ENCODE measurements at places on chromosomes 3 and 15.
A peak's percentile ranks its signal among the peaks of the same experiment; 100 is the strongest.

DNA sequence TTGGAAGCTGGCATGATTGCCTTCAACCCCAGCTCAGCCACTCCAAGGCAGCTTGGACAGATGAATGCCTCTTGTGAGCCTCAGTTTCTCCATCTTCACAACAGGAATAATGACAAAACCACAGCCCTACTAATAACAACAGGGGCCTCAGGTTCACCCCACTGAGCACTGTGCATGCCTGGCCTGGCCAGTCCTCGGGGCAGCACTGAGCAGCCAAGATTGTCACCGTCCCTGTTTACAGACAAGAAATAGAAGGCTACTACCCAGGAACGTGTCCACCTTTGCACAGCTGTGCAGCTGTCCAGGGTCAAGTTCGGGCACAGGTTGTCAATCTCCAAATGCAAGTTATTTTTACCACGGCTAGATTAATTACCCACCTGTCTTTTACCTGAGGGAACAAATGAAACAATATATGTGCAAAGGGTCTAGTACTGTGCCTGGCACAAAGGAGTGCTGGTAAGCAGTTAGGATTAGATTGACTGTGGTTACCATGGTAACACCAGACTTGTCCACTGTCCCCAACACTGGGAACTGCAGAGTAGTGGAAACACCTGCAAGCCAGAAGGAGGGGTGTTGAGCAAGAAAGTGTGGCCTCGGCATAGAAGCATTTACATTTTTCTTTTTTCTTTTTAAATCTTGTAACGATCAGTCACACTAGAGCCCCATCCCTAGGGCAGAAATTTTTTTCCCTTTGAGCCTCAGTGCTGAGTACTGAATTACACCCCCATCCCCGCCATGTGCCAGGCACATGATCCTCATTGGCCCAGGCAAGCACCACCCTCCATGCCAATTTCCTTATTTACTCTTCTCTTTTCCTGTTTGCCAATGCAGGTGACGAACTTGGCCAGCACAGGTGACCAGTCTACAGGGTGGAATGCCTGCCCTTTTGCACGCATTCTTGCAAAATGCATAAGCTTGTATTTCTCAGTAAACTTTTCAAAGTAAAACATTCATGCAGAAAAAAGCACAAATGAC lies 66.3 kb upstream of the SLC6A6 start:
- no peak for DNase-seq

- DNase-seq = no peak
These were observed 25.5 kb upstream of the TAFA4 start for GRCh38 chr3:68957895-68958294.

DNA sequence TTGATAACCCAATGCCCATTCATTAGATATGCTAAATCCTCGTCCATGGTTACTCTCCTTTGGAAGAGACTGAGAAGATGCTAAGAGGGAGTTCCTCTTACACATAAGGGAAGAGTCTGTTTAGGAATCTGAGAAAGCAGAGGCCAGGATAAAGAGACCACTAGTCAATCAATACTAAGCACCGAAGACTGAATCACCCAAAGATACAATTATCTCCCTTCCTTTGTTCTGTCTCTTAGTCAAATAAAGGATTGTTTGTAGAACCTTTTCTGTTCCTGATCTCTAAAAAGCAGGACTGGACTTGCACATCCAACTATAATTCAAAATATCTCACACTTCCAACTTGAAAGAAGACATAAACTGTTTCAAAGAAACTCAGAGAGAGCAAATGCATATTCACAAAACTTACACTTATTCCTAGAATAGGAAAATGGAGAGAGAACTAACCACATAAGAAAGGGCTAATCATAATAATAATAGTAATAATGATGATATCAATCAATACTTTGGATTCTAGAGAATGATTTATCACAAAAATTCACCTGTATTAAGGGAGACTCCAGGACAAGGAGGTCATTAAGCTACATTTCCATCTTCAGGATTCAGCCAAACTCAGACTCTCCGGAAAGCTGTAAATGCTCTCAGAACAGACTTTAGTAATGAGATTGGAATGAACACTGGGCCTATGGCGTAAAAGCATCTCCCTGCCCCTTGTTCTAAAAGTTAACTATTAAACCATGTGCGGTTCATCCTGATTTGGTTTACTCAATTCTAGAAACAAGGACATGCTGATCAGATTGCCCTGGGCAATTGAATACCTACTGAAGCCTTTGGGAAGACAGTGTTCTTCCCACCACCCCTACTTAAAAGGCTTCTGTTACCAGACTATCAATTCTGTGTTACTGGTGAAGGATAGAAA lies 401.5 kb downstream of the ZBTB20 start:
- no peak for DNase-seq

GRCh38 chr15:93485438-93486327 lies 396.7 kb upstream of the RGMA start:
- no peak for DNase-seq

- DNase-seq = peak; percentile 43
These were observed 7.3 kb downstream of the CSRNP1 start for GRCh38 chr3:39146083-39146501.

- no peak for DNase-seq
These were observed 2.1 kb upstream of the LIMD1 start for GRCh38 chr3:45592405-45592804.

GRCh38 chr3:13120289-13120927 lies 47.2 kb upstream of the IQSEC1 start:
- DNase-seq = no peak

DNA sequence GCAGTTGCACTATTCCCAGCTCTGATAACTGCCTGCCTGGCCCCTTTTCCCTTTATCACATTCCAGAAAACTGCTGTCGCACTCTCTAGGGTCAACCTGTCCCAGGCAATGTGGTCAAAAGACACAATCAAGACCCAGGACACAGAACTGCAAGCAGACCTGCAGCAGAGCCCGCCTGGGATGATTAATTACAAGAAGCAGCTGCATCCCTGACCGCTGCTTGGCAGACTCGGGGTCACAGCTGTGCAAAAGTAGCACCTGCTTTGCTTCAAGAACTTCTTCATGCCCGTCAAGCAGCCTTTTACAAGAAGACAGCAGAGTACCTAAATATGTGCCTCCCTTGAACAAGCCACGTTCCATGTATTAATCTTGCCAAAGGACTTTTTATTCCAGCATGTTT lies 120.0 kb upstream of the ST8SIA2 start:
- no peak for DNase-seq

- DNase-seq = no peak
These were observed 2.8 kb downstream of the UBE2E1 start for GRCh38 chr3:23808525-23808924.

GRCh38 chr3:140467796-140468315 lies 210.0 kb upstream of the TRIM42 start:
- DNase-seq = no peak

- no peak for DNase-seq
These were observed 155.6 kb downstream of the TIGIT start for GRCh38 chr3:114449271-114450007.

DNA sequence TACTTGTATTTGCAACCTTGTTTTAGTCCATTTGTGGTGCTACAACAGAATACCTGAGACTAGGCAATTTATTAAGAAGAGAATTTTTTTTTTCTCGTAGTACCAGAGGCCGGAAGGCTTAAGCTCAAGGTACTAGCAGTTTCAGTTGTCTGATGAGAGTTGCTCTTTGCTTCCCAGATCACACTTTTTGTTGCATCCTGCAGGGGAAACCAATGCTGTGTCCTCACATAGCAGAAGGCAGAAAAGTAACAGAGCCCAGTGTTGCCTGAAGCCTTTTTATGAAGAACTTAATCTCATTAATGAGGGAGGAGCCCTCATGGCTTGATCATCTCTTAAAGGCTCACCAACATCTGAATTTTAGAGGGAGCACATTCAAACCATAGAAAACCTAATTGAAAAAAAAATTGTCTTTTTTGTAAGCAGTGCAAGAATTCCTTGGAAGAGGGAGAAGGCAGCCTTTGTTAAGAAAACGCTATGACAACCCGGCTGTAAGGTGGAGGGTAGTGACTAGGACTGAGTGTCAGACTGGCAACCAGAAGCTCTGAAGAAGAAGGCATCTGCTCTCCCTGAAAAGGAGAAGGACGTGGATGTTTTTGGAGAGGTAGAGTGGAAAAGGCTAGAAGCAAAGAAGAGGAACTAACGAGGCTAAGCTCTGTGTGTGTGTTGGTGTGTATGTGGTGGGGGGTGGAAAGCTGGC lies 1245.3 kb downstream of the ROBO2 start:
- DNase-seq = no peak

- DNase-seq = no peak
These were observed 117.4 kb downstream of the ATG7 start for GRCh38 chr3:11389386-11390268.

- no peak for DNase-seq
These were observed 2.6 kb upstream of the XYLB start for GRCh38 chr3:38343797-38344594.

DNA sequence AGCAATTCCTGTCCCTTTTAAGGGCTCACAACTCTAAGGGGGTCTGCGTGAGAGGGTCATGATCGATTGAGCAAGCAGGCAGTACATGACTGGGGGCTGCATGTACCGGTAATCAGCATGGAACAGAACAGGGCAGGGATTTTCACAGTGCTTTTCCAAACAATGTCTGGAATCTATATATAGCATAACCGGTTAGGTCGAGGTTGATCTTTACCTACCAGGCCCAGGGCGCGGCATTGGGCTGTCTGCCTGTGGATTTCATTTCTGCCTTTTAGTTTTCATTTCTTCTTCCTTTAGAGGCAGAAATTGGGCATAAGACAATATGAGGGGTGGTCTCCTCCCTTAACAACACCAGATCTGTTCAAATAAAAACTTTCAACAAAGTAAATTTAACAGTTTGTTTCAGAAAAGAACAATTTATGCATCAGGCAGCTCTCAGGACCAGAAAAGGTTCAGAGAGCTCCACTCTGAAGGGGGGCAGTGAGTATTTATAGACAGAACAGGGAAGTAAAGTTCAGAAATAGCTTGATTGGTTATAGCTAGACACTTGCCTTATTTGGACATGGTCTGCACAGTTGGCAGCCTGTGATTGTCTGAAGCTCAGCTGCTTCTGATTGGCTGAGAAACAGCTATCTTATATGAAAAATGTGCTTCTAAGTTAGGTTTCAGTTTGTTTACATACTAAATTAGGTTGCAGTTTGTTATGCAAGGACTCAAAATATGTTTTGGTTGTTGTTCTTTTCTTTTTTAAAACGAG lies 17.2 kb upstream of the B4GALT4 start:
- no peak for DNase-seq

DNA sequence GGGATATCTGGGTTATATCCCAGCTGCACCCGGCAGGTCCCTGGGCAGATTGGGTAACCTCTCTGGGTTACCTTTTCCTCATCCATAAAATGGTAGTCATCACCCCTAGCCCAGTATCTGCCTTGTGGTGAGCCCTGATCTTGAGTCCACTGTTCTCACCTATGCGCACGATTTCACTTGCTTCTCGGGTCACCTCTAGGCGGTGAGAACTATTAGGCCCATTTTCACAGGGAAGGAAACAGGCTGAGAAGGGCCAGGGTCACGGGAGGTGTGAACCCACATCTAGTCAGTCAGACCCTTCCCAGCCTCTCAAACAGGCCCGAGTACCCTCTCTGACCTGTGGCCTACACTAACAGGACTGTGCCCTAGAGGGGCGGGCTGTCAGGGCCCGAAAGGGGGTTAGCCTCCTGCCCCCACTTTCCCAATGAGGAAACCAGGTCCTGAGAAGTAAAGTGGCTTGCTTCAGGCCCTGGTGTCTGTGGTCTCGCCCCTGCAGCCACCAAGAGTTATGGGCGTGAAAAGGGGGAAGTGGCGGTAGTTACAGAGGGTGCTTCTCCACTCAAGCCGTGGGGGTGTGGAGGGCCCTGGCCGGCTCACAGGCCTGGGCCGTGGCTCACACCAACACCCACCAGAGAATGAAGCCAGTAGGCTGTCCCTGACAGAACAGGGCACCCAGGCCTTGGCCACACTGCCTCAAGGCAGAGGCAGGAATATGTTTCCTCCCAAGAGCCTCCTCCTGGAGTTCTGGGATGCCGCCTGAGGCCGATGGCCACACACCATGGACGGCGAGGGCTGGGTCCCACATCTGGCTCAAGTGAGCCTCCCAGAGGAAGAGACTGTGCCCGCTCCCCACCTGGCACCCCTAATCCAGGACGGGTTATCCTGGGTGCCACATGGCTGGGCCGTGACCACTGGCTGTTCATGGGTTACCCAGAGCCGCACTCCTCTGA lies 19.5 kb downstream of the PSTPIP1 start:
- no peak for DNase-seq

DNA sequence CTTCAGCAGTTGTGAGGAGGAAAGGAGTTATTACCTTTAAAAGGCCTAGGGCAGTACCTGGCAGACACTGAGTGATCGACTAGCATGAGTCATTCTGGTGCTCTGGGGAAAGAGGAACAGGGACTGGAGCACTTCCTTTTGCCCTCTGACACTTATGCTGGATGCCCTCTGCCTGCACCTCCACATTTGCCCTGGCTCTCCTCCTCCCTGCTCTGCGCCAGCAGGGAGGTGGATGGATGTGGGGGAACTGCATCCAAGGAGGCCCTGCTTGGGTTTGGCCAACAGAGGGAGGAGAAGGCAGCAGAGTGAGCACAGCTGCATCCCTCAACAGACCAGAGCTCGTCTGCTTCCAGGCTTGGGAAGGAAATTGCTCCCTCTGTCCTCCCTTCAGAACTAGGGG lies 75.0 kb downstream of the SEMA5B start:
- no peak for DNase-seq

DNA sequence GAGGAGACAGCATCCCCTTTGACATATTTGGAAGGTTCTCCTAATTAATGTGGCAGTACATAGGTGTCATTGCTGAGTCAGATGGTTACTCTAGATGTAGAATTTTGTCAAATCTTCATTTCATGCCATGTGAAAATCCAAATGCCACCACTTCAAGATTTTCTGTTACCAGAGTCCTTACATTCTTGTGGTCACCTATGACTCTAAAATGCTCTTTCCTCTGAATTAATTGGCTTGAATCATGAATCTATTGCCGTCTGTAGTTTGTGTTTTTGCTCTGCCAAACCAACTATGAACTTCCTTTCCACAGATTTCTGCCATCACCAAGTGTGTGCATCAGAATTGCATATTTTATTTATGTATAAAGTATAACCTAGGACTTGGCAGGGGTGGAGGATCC lies 269.4 kb upstream of the ZPLD1 start:
- DNase-seq = no peak

DNA sequence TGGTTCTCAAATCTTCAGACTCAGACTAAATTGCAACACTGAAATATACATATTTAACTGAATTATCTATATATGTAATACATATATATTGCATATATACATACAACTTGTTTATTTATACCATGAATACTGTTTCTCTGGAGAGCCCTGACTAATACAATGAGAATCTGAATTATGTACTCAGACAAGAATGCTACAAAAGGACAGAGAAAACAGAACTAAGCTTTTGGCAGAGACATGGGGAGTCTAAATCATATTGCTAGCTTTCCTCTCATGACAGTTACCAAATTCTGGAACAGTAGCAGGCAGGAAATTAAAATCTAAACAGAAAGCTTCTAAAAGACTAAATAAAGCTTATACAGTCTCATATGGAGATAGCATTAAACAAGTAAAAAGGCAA lies 142.4 kb upstream of the KCNMB2 start:
- DNase-seq = no peak

All from liver (tissue), 10 donors.